Stimulated activated CD8-positive, alpha-beta memory T cell treated with anti-CD3 and anti-CD28 coated beads, Interleukin-15, amount 100 ng/mL, for 1 hour (primary cell): ENCODE measurements at places on chromosomes 3 and 15.

- DNase-seq: no peak
Measured at GRCh38 chr3:34619990-34620389, 821.6 kb downstream of the PDCD6IP start.

DNA sequence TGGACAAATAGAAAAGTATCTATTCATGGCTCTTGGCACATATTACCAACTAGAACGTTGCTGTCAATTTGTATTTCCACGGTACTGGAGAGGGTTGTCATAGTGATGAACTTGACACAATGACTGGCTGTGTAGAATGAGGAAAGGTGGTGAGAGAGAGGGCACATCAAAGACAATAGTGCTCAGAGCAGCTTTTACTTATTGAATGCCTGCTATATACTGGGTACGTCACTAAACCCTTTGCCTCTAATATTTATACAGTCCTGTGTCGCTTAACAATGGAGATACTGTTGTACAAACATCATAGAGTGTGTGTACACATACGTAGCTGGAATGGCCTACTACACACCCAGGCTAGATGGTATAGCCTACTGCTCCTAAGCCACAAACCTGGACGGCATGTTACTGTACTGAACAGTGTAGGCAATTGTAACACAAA lies 8.3 kb downstream of the TMPRSS7 start:
- no peak for DNase-seq

GRCh38 chr3:33322412-33322811 lies 45.2 kb downstream of the FBXL2 start:
- no peak for DNase-seq

GRCh38 chr3:107690522-107691138 lies 167.9 kb downstream of the BBX start:
- no peak for DNase-seq

GRCh38 chr3:101870138-101870537 lies 20.8 kb downstream of the NFKBIZ start:
- no peak for DNase-seq

DNA sequence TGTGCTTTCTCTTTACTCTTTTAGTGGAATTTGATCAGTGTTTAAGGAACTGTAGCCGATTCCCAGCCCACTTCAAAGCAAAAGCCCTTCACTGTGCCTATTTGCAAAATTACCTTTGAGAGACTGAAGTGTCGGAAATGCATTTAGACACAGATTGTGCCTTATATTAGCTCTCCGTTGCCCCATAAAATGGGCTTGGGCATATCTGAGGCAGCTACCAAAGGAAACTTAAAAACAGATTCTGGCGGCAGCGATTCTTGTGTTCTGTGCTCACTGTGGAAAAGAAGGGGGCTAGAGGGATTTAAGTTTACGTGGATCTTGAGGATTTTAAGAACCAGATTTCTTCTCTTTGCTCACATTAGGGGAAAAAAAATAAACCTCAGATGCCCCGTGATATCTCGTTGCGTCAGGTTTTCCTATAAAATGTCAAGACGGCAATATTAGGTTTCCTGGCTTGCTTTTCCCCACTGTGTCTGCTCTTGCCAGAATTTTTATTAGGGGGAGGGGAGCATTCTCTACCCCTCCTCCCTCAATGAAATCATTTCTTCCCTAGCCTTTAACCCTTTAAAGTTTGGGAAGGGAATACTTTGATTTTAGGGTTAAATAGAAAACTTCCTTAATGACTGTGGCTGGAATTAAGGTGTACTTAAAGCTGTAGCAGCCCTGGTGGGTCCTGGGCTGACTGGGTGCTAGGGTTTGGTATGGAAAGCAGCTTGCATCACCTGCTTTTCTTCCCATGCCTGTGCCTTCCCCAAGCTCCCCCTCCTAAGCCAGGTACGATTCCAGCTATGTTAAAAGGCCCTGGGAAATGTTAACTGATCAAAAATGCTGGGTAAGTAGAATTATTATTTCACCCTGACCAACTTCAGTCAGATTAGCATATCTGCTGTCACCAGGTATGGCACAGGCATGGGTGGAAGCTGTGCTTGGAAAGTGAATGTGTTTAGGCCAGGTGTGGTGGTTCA lies 73.8 kb downstream of the SMAD3 start:
- DNase-seq: no peak

- DNase-seq: no peak
Measured at GRCh38 chr15:66065325-66065724, 188.2 kb downstream of the MEGF11 start.

DNA sequence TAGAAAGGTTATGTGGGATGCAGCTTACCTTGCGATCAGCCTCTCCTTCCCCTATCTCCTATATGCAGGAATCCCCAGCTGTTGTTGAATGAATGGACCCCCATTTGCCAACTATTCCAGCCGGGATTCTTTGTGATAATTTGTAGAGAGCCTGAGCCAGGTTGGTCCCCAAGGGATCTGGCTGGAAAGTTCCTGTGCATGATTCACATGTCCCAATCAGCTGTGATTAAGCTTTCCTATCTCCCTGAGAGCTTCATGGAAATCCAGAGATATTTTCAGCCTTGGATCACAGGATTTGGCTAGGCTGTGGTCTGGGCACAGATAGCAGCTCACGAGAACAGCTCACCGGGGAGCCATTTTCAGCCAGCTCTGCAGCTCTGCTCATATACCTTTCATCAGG lies 76.7 kb downstream of the ARNT2 start:
- no peak for DNase-seq

DNA sequence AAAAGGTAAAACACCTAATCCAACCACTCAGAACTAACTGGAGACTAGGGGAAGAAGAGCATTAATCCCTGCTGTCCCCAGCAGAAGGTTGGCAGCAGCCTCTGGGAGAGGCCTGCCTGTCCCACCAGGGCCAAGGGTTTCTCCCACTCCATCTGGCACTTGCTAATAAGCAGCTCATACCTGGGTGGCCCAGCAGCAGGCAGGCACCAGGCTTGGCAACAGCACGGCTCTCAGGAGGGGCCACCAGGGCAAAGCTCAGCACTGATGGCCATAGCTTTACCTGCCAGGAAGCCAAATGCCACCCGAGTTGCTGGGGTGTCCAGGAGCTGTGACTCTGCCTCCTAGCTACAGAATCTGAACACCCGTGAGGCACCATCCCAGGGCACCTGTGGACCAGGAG lies 58.3 kb downstream of the BOC start:
- no peak for DNase-seq

- no peak for DNase-seq
Measured at GRCh38 chr3:126495786-126496185, 20.1 kb upstream of the ZXDC start.

DNA sequence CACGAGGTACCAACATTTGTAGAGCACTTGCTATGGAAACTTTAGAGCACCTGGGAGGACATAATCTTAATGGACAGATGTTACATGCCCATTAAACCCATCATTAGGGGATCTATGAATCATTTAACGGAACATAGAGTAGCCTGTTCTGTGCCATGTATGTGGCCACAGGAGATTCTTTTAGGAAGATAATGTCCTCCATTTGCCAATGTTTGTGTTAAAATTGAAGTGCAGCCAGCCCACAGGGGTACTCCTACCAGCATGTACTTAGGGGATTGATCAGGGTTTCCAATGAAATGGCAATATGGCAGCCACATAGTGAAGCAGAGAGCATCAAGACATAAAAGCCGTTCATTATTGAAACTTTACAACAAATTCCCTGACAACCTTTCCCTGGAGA lies 70.7 kb downstream of the TNIK start:
- DNase-seq: no peak

- DNase-seq: no peak
Measured at GRCh38 chr3:160870327-160870726, 114.3 kb downstream of the PPM1L start.

GRCh38 chr3:55491296-55491816 lies 4.2 kb upstream of the WNT5A start:
- no peak for DNase-seq

GRCh38 chr15:74613953-74614743 lies 1.5 kb upstream of the CLK3 start:
- no peak for DNase-seq

- DNase-seq: no peak
Measured at GRCh38 chr15:58404722-58405121, 27.1 kb upstream of the LIPC start.

- DNase-seq: no peak
Measured at GRCh38 chr15:64693134-64693533, 82.3 kb downstream of the RBPMS2 start.

GRCh38 chr3:67941433-67942030 lies 287.1 kb upstream of the SUCLG2 start:
- no peak for DNase-seq

DNA sequence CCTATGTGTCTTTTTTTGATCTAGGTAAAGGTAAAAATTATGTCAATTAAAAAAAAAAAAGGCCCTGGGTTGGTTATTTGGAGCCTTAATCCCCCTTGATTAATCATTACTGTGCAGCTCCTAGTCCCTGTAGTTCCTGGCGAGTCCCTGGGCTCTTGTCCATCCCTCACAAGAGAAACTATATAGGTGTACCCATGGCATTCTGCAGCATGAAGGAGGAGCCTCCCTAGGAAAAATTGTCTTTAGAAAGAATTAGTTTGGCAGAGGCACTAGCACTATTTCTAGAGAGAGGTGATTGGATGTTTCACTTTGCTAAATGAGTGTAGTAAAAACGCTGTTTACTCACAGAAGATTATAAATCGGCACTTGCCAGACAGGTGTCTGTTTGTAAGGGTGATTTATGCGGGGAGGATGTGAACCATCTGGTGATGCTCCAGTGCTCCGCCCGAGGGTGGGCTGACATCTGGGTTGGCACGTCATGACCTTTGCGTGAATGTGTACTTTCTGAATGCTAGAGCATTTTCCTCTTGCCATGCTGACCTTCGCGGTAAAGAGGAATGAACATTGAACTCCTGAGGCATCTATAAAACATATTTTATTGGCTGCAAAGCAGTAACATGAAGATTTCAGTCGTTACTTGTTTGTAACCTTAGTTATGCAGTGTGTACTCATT lies 12.6 kb downstream of the PLCL2 start:
- DNase-seq: no peak

- no peak for DNase-seq
Measured at GRCh38 chr15:68593828-68594532, 15.2 kb downstream of the CORO2B start.
